ENCODE measurements at places on chromosomes 5 and 9.

GRCh38 chr5:87453801-87454200 is 41.1 kb upstream of the CCNH start:
- no peak for DNase-seq

DNA sequence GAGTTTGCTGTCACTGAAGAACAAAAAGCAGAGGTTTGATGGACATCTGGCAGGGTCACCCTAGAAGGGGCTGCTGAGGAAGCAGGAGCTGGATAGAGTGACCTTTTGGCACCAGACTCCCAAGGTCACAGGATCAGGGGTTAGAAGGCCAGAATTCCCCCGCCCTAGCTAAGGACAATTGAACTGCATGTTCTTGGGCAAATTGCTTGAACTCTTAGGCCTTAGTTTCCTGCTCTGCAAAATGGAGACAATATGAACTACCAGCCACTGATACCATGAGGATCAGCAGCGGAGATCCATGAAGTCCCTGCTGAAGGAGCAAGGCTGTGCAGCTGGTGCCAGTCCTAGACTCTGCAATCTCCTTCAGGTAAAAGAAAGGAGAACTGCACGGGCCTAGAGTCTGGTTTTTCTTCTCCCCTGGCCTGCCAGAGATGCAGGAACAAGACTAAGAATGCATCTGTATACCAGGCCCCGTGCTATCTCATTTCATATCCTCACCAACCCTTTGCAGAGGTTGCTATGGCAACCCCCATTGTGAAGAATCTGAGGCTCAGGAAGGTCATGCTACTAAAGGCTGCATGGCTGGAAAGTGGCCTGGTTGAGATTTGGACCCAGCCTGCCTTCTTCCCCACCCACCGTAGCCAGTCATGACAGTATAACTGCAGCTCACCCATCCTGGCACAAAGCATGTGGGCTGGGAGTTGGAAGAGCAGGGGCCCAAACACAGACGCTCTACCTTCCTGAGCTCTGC is 33.7 kb downstream of the CAMK2A start:
- DNase-seq, result no peak

DNA sequence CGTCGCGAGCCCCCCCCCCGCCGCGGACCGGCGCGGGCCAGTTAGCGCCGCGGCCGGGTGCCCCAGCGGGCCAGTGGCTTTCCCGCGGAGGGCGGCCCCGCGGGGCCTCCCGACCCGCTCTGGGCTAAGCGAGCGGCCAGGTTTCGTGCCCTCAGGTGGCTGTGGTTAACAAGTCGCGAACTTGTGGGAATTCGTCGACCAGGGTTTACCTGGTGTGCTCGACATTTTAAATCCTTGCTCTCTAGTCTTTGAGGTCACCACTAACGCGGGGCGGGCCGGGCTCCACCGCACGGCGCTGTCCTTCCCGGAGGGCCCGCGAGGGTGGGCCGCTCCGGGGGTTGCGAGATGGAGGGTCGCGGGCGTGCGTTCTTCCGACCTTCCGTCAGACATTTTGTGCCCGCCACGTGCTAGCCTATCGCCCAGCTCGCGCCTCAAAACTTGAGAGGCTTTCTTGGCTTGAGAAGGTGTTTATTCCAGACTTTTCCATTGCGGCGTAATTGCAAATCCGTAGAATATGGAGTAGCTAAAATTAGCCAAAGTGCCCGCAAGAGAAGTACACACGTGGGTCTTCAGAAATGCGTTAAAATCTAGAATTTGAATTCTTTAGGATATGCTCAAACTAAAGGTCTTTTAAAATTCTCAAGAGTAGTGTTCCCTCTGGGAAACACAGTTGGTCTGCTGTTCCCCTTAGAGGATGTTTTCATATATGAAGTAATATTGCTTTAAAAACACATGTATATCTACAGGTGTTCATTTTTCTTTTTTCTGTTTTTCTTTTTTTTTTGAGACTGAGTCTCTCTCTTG is 2.1 kb downstream of the ANP32B start:
- DNase-seq, result no peak

- no peak for DNase-seq
These were observed 132.0 kb upstream of the C6 start for GRCh38 chr5:41345295-41345694.

DNA sequence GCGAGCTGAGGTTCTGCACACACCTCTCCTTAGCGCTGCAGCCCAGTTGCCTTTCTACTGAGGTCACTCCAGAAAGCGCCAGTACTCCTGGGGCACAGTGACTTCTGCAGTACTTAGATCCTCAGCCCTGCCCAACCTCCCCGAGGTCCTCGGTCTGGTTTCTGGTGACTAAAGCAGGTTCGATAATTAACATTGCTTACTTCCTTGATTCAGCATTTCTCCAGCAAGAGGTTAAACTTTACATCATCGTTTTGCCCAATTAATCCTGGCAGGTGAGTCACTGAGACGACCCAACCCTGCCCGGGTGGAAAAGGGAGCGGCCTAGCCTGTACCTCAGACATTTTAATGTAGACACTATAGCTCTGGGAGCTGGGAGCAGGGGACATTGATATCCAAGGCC is 77.6 kb downstream of the PLAC8L1 start:
- no peak for DNase-seq

GRCh38 chr5:157203417-157203816 is 22.8 kb downstream of the ITK start:
- no peak for DNase-seq

Data from activated naive CD8-positive, alpha-beta T cell treated with anti-CD3 and anti-CD28 coated beads, Interleukin-2, amount 10 ng/mL, durations not matched to agents 7 days and 5 days (primary cell).